ENCODE measurements at places on chromosomes 1 and 21.

GRCh38 chr1:72911656-72912055 lies 629.3 kb upstream of the NEGR1 start:
- no peak overlapping the region for H3K27ac ChIP-seq
- H3K4me1 ChIP-seq: no peaks in the 10 kb centered on the region
- H3K4me3 ChIP-seq: no peak overlapping the region
- no peak for DNase-seq
- no peaks in the 10 kb centered on the region for H3K27me3 ChIP-seq

GRCh38 chr1:21933397-21934248 lies 3.5 kb downstream of the HSPG2 start:
- no peak overlapping the region for H3K27ac ChIP-seq
- H3K4me3 ChIP-seq: no peak overlapping the region
- H3K27me3 ChIP-seq: peaks cover 21% of the 10 kb centered on the region
- no peak for DNase-seq
- no peaks in the 10 kb centered on the region for H3K36me3 ChIP-seq
- H3K4me1 ChIP-seq: peaks cover 6% of the 10 kb centered on the region

DNA sequence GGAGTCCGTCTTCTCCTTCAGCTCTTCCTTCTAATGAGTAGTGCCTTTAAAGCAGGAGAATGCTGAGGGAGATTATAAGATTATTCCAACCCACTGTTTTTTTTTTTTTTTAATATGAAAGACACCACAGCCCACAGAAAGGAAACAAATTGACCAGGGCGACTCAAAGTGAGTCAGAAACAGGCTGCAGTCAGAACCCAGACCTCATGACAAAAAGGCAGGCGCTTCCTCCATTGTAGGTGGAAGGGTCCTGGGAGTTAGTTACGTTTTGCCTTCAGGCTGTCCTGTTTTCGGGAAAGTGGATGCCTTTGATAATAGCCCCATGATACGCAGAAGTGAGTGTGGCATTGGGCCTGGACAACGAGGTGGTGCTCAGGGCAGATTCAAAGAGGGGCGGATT lies 21.0 kb downstream of the PLXNA2 start:
- H3K4me3 ChIP-seq: no peak overlapping the region
- H3K27me3 ChIP-seq: peaks cover 24% of the 10 kb centered on the region
- DNase-seq: no peak

GRCh38 chr1:234505769-234506102 lies 26.8 kb upstream of the TARBP1 start:
- no peaks in the 10 kb centered on the region for H3K36me3 ChIP-seq
- H3K27ac ChIP-seq: peak overlapping the region; percentile 7
- no peak for DNase-seq
- H3K4me1 ChIP-seq: peaks cover 30% of the 10 kb centered on the region
- no peaks in the 10 kb centered on the region for H3K27me3 ChIP-seq
- no peak overlapping the region for H3K4me3 ChIP-seq

- no peak for DNase-seq
- H3K27me3 ChIP-seq: peaks cover 42% of the 10 kb centered on the region
- no peak overlapping the region for H3K4me3 ChIP-seq
- no peaks in the 10 kb centered on the region for H3K36me3 ChIP-seq
- H3K27ac ChIP-seq: no peak overlapping the region
- H3K4me1 ChIP-seq: no peaks in the 10 kb centered on the region
These were observed 35.6 kb downstream of the COL6A1 start for GRCh38 chr21:46017148-46017547.

DNA sequence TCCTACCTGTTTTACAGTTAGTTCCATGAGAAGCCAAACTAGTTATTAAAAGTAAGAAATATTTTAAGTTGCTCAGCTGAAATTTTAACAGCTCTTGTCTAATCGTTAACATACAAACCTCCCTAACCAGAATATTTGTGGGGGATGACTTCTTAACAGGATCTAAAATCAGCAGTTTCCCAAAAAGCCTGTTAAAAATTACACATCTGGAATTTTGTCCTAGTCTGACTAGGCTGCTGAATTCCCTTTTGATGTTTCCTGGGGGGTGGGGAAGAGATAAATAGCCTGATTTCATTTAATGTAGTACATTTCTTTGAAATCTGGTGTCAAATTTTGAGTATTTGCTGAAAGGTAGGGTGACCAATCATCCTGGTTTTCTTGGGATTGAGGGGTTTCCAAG lies 78.8 kb upstream of the ARHGAP29 start:
- H3K27ac ChIP-seq: no peak overlapping the region
- H3K36me3 ChIP-seq: no peaks in the 10 kb centered on the region
- H3K4me3 ChIP-seq: no peak overlapping the region
- no peaks in the 10 kb centered on the region for H3K4me1 ChIP-seq
- peaks cover 1% of the 10 kb centered on the region for H3K27me3 ChIP-seq

DNA sequence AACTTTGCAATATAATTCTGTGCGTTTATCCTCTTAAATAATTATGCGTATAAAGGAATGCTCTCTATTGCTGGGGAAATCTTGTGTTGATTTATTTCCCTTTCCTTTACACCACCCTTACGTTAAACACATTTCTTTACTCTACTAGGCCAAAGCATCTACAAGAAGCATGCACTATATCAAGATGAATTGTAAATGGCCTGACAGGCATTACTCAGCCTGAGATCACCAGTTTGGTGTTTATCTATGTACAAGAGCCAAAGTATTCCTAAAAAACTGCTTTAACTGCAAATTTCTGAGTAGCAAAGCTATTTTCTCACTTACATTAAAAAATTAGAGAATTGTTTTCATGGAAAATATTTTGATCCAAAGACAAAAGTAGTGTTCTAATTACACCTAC lies 114.8 kb downstream of the TYW3 start:
- no peaks in the 10 kb centered on the region for H3K36me3 ChIP-seq
- no peak for DNase-seq
- H3K4me3 ChIP-seq: no peak overlapping the region
- no peaks in the 10 kb centered on the region for H3K4me1 ChIP-seq
- H3K27me3 ChIP-seq: no peaks in the 10 kb centered on the region

DNA sequence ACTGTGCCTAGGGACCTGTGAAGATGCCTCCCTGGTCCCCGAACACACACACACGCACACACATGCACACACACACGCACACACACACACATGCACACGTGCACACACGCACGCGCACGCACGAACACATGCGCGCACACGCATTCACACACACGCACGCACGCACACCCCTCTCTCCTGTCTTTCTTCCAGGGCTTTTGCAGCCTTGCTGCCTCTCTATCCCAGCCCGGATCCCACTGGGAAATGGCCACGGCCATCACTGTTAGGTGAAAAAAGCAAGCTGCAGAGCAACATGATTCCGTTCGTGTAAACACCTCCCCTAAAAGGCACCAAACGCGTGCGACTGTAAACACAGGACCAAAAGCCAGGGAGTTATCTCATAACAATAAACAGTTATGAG lies 39.7 kb downstream of the NKAIN1 start:
- H3K4me3 ChIP-seq: no peak overlapping the region
- no peak for DNase-seq
- H3K4me1 ChIP-seq: no peaks in the 10 kb centered on the region
- no peak overlapping the region for H3K27ac ChIP-seq
- no peaks in the 10 kb centered on the region for H3K36me3 ChIP-seq

DNA sequence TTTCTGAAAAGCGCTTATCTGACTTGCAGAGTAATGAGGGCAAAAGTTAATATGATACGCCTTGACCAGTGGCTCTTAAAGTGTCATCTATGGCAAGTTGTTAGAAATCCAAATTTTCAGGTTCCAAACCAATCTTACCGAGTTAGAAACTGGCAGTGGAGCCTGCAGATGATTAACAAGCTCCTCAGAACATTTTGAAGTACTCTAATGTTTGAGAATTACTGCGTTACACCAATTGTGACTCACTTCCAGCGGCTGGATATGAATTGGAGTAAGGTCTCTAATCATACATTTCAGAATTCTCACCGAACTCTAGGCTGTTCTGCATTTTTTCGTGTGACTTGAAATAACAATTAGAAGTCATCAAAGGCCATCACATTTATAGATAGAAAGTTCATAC lies 73.5 kb upstream of the TMPRSS15 start:
- H3K4me3 ChIP-seq: no peak overlapping the region
- H3K27ac ChIP-seq: no peak overlapping the region
- H3K4me1 ChIP-seq: no peaks in the 10 kb centered on the region
- H3K27me3 ChIP-seq: no peaks in the 10 kb centered on the region
- no peak for DNase-seq

DNA sequence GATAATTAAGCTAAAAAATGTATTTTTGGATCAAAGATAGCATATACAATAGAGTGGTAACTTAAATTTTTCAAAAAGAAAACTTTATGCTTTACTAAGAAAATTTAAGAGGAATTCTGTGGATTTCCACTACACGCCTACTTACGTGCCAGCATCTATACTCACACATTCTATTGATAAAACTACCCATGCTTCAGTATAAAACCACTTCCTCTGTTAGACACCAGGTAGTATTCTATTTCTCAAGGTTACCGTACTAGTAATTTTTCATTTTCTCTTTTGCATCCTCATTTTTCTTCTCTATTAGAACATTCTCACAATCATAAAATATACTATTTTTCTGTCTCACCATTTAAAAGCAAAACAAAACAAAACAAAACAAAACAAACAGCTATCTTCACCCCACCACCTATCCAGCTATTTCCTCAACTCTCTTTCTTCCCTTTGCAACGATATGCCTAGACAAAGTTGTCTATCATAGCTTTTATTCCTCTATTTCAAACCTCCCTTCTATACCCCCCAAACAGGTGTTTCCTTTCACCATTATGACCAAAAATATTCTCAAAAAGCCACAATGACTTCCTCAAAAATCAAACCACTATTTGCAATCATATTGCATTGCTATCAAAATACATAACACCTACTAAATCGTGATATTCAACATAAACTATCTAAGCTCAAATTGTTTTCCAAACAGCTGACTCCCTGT lies 1652.0 kb downstream of the MRPL39 start:
- peaks cover 16% of the 10 kb centered on the region for H3K4me1 ChIP-seq
- no peak overlapping the region for H3K4me3 ChIP-seq
- H3K36me3 ChIP-seq: no peaks in the 10 kb centered on the region
- no peak overlapping the region for H3K27ac ChIP-seq

DNA sequence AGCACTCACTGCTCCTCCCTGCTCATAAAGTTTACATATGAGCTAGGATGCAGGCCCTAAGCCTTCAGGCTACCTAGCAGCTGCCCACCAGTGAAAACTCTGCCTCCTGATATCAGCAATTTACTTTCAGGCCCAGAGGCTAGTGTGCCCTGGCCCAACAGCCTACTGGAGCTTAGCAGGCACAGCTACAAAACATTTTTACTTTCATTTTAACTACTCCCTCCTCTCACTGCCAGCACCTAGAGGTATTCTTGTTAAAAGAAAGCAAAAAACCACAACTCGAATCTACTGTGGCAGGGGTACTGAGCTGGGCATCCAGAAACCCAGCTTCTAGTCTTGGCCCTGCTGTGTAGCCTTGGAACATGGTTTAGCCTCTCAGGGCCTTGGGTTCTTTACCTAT lies 5.8 kb upstream of the LORICRIN start:
- peaks cover 4% of the 10 kb centered on the region for H3K4me1 ChIP-seq
- no peak for DNase-seq
- H3K36me3 ChIP-seq: no peaks in the 10 kb centered on the region
- no peak overlapping the region for H3K27ac ChIP-seq
- no peak overlapping the region for H3K4me3 ChIP-seq

- peaks cover 3% of the 10 kb centered on the region for H3K36me3 ChIP-seq
- H3K4me1 ChIP-seq: peaks cover 30% of the 10 kb centered on the region
- peak overlapping the region; percentile 47 for H3K4me3 ChIP-seq
- peak overlapping the region; percentile 81 for H3K27ac ChIP-seq
These were observed 202.1 kb downstream of the NCAM2 start for GRCh38 chr21:21200103-21200938.

DNA sequence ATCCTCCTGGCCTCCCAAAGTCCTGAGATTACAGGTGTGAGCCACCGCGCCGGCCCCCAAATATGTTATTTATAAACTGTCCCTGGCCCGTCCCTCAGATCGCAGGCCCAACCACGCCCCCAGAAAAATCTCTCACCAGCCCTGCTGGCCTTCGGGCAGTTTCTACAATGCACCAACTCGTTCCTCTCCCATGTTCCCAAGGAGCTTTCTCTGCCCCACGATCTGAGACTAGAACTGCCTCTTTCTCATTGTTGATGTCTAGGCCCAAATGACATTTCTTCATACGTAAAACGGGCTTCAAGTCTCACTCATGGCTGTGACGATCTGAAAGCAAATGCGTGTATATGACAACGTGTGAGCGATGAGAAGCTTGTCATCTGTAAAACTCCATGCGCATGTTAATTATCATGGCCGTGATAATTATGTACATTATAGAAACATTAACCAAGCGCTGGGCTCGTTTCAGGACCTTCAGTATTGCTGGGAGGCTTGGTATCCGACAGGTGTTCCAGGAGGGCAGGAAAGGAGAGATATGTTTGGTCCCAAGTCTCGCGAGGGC lies 748 bp upstream of the NIPAL3 start:
- H3K4me3 ChIP-seq: peak overlapping the region; percentile 98
- H3K4me1 ChIP-seq: peaks cover 59% of the 10 kb centered on the region
- no peaks in the 10 kb centered on the region for H3K27me3 ChIP-seq
- no peak for DNase-seq
- peaks cover 19% of the 10 kb centered on the region for H3K36me3 ChIP-seq

DNA sequence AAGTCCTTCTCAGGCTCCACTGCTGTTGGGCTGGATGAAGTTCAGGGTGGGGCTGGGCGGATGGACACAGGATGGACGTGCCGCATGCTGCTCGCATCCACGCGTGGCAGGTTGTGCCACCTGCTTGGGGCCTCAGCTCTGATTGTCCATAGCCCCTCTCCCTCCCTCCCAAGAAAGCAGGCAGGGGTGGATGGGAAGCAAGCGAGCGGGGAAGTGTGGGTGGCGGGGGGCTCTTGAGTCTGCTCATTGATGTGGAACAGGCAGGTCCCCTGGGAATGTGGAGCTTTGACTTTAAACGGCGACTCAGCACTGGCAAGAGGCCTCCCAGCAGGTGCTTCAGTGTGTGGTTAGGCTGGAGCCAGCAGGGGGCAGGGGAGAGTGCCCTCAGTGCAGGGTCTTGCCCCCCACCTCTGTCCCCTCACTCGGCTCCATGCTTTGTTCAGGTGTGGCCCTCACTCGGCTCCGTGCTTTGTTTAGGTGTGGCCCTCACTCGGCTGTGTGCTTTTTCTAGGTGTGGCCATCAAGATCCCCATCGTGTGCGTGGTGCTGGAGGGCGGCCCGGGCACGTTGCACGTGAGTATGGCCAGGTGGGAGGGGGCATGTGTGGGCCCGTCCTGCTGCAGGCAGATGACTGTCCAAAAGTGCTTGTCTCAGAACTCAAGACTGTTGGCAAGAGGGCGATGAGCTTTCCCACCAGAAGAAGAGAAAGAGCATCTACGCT lies 23.9 kb downstream of the TRPM2 start:
- DNase-seq: no peak
- H3K27me3 ChIP-seq: peaks cover 3% of the 10 kb centered on the region
- no peak overlapping the region for H3K27ac ChIP-seq
- H3K36me3 ChIP-seq: peaks cover 42% of the 10 kb centered on the region

- peaks cover 40% of the 10 kb centered on the region for H3K36me3 ChIP-seq
- no peak for DNase-seq
- peaks cover 16% of the 10 kb centered on the region for H3K4me1 ChIP-seq
These were observed 32.5 kb upstream of the KIF1B start for GRCh38 chr1:10177876-10178275.

GRCh38 chr1:218368686-218369085 lies 23.6 kb downstream of the TGFB2 start:
- H3K27ac ChIP-seq: no peak overlapping the region
- H3K27me3 ChIP-seq: peaks cover 8% of the 10 kb centered on the region
- H3K36me3 ChIP-seq: no peaks in the 10 kb centered on the region

All from activated CD4-positive, alpha-beta memory T cell treated with anti-CD3 and anti-CD28 coated beads, Interleukin-2, amount 10 ng/mL, durations not matched to agents 7 days and 5 days (primary cell).